ENCODE measurements at places on chromosomes 2 and 18. TPM values are rescaled to one million over a fixed set of nuclear protein-coding genes. Genes with fewer than 3 reads are reported as not detected.

GRCh38 chr18:10202845-10203321, 251.6 kb upstream of the APCDD1 start:
- no peak for DNase-seq

DNA sequence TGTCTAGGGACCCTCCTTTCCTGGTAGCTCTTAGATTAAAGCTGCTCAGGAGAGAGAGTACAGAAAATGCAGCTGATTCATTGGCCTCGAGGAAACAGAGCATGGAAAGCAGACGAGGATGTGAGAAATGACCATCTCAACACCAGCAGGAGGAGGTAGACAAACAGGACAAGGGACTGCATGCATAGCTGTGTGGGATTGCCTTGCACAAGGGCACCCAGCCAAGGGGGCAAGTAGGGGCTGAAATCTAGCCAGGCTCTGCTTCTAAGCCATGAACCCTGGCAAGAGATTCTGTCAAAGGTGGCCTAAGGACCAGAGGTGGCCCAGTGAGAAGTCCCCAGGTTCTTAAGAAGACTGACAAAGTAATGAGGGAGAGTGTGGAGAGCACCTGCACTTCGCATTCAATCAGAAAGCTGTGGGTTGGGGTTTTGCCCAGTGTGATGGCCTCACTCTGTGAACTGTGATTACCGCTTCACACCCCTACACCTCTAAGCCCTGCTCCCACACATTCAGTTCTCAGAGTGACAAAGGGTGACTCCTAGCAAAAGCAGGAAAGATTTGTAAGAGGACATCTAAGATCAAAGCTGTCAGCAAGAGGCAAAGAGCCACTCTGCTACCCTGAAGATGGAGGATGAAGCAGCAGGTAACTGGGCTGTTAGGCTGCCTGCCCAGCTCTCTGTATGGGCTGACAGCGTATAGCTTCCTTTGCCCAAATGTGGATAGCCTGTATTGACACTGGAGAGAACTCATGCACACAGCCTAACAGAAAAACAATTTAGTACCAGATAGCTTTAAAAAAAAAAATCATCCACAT, 151.3 kb upstream of the PELI1 start:
- no peak for DNase-seq

GRCh38 chr2:40102447-40102846, 323.4 kb upstream of the THUMPD2 start:
- DNase-seq = no peak

The NT5DC4 gene
- total RNA-seq = not detected

The SNED1 gene
- 148 TPM for total RNA-seq

DNA sequence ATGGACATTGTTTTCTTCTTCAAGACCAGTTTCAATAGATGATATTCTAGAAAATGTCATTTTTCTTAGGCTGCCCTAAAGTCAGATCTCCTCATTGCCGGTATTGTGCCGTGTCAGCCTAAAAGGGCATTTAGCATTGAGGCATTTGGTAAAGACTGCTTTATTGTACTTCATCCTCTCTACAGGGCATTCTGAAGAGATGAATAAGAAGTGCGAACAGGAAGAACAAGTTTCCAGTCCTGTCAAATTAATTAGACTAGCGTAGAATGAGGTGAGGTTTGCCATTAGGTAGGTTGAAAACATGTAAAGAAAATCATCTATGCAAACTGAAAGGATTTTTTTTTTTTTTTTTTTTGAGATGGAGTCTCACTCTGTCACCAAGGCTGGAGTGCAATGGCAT, 60.6 kb downstream of the ETAA1 start:
- DNase-seq = no peak

Data from sciatic nerve (tissue), 2 donors.